ENCODE measurements at places on chromosomes 2 and 18. TPM values are rescaled to one million over a fixed set of nuclear protein-coding genes. Genes with fewer than 3 reads are reported as not detected.

DNA sequence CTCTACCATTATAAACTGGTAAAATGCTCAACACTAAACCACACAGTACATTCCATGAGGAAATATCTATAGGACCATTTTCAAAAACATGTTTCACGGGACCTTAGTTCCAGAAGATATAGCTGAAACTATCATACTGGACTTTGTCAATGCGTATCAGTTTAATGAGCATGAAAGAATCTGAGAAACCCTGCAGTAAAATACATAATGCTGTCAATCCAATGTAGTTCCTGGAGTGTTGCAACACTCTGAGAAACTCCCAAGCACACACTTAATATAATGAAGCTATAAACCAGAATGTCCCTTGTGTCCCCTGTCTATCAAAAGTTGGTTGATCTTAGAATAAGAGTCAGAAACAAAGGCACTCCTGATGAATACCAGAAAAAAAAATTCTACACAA, 16.2 kb downstream of the IWS1 start:
- no peak for DNase-seq

DNA sequence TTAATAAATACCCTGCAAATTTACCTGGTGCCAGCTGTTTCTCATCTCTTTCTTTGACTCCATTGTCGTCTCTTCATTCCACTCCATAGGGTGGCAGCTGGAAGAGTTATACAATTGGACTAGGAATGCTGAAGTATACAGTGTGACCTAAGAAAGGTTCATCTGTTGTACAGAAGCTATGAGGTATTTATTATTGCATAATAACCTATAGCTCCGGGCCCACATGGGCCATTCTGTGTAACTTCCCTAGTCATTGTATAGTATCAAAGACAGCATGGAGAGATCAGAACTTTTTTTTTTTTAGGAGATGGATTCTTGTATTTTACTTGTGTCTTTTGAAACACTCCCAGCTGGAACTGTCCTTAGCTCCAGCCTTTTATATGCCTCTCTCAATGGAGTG, 26.2 kb downstream of the BMP10 start:
- DNase-seq = no peak

- DNase-seq = no peak
Measured at GRCh38 chr2:1162768-1163584, 212.3 kb downstream of the SNTG2 start.

- DNase-seq = no peak
Measured at GRCh38 chr2:31008561-31009114, 129.6 kb downstream of the GALNT14 start.

- DNase-seq = no peak
Measured at GRCh38 chr2:68052717-68053422, 9.9 kb downstream of the C1D start.

- peak; percentile 62 for DNase-seq
Measured at GRCh38 chr2:224584111-224584784, 915 bp downstream of the CUL3 start.

- no peak for DNase-seq
Measured at GRCh38 chr2:141423124-141423523, 707.7 kb downstream of the LRP1B start.

- peak; percentile 11 for DNase-seq
Measured at GRCh38 chr2:161246281-161246680, 61.9 kb upstream of the PSMD14 start.

GRCh38 chr18:76619621-76620315, 124.7 kb upstream of the ZNF516 start:
- peak; percentile 72 for DNase-seq

DNA sequence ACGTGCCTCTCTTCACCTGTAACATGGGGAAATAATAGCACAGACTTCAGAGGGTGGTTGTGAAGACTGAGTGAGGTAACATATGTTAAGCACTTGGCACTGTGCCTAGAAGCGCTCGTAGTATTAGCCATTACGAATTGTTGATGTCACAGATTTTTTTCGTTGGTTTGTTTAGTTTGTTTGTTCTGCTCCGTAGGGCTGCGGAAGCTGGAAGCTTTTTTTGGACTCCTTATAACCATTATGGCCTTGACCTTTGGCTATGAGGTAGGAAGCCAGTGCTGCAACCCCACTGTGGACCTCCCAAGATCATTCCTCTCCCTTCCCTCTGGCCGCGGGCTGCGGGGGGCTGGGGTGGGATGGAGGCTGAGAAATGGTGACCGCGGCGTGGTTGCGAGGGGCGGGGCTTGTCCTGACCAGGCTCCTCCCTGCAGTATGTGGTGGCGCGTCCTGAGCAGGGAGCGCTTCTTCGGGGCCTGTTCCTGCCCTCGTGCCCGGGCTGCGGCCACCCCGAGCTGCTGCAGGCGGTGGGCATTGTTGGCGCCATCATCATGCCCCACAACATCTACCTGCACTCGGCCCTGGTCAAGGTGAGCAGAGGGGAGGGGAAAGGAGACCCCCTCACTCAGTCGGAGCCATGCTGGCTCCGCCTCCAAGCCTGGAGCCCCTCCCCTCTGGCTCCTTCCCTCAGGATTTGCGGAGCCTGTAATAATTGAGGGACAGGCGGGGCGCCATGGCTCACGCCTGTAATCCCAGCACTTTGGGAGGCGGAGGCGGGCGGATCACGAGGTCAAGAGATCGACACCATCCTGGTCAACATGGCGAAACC, 5.5 kb downstream of the SLC11A1 start:
- DNase-seq = peak; percentile 89

- no peak for DNase-seq
Measured at GRCh38 chr2:157046396-157046795, 211.1 kb upstream of the GALNT5 start.

The CEP76 gene
- 17.9 TPM for total RNA-seq

The LBX2 gene
- total RNA-seq = 0.24 TPM

The DNAJC5G gene
- 0.39 TPM for total RNA-seq

The FBXO15 gene
- 0.21 TPM for total RNA-seq

The GCC2 gene
- total RNA-seq = 36.2 TPM

The SERPINB10 gene
- total RNA-seq = not detected

The LINC00305 gene
- total RNA-seq = not detected

The NOL4 gene
- total RNA-seq = 4.4 TPM
